Activated T-helper 1 cell treated with anti-CD3 and anti-CD28 coated beads, Interleukin-2, amount 50 U/mL, for 16 hours (primary cell): ENCODE measurements at places on chromosomes 12 and 14.

GRCh38 chr14:106883218-106883692 lies 1356.9 kb downstream of the TMEM121 start:
- DNase-seq = no peak

DNA sequence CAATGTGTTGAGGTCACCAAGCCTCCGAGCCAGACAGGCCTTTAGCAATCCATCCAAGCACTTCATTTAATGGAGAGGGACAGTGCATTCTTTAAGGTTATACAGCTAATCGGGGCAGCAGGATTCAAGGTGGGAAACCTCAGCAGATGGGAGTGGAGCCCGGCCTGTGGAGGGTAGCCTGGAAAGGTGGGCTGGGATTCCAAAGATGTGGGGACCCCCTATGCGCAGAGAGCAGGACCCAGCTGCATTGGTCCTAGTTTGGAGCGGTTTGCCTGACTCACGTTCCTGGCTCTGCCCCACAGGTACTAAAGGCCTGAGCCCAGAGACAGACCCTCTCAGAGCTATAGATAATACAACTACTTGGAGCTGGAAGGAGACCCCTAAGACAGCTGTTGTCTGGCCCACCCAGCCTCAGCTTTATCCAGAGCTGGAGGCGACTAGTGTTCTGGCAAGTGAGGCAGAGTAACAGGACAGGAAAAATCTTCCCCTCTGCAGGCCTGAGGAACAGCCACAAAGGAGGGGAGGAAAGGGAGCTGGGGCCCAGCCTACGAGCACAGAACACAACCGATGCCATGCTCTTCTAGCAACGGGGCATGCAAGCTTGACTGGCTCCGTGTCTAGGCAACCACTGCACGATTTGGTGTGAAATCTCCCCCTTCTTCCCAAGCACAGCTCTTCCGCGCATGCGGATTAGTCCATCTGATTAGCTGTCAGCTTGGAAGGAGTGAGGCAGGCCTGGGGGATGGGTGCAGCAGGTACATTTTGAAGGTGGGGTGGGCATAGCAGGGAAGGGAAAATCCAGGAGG lies 1.1 kb upstream of the MYH7 start:
- DNase-seq = no peak

DNA sequence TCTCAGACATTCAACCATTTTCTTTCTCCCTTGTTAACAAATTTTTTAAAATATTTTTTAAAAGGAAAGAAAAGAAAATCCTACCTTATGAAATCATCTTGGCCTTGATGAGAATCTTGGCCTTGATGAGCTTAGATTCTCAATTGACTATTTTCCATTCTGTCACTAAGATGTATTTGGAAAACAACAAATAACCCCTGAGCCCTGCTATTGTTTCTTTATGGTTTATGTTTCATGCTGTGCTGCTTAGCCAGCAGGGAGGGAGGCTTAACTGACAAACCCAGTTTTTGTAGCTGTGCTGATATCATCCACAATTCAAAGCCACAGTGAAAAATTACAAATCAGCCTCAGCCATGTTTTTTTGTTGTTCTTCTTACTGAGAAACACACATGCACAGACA lies 404.1 kb downstream of the RAD51B start:
- no peak for DNase-seq

- DNase-seq = no peak
These were observed 44.8 kb downstream of the CPSF6 start for GRCh38 chr12:69284131-69284530.

DNA sequence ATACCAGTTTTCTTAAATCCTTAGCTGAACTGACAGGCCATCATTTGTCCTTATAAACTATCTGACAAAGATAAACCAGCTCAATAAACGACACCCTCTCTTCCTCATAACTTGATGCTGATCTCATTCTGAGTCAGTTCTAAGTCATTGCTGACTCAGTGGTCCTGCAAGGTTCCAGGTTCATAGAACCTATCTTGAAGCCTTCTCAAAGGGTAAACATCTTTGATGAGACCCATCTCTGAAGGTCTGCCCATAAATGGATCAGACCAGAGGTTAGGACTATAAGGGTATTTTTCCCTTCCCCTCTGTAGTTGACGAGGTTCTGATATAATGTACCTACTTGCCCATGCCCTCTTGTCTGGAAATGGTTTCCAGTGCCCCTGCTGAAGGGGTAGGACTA lies 11.9 kb downstream of the NAA25 start:
- DNase-seq = no peak

DNA sequence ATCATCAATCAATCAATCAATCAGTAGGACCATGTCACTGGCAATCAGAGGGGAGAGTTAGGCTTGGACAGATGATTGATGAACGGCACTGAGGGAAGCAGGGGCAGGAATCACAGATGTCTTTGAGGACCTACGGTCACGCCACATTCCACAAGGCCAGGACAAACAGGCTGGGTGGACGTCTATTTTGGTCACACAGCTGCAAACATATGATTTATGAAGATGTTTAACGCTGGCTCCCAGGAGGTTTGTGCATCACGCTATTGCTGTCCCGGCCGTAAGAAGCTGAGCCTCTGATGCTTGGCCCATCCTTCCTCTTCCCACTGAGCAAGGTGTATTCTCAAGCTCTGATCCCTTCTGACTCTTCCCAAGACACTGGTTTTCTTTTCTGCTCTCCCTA lies 160.8 kb downstream of the FOXN3 start:
- DNase-seq = no peak
